ENCODE measurements at places on chromosomes 4 and X.

- no peak for DNase-seq
Measured at GRCh38 chr4:11368701-11369115, 60.0 kb downstream of the HS3ST1 start.

DNA sequence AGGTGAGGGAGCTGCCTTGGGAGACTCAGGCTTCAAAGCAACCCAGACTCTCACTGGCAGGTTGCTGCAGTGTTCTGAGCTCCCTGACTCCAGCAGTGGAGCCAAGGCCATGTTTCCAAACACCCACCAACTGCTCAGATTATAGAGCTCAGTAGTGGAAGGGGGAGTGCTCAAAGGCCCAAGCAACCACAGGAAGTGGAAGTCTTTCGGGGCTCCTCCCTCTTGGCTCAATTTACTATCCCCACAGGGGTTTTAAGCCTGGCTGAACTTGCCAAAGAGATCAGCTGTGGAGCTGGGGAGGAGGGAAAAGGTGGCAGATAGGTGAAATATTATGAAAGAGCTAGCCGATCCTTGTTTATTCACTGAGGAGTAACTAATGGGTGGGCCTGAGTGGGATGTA, 82.5 kb downstream of the HPRT1 start:
- DNase-seq, result peak; percentile 75

- DNase-seq, result no peak
Measured at GRCh38 chrX:94204524-94204923, 530.5 kb downstream of the FAM133A start.

GRCh38 chr4:186724864-186725468, 1.3 kb upstream of the FAT1 start:
- DNase-seq, result peak; percentile 40

DNA sequence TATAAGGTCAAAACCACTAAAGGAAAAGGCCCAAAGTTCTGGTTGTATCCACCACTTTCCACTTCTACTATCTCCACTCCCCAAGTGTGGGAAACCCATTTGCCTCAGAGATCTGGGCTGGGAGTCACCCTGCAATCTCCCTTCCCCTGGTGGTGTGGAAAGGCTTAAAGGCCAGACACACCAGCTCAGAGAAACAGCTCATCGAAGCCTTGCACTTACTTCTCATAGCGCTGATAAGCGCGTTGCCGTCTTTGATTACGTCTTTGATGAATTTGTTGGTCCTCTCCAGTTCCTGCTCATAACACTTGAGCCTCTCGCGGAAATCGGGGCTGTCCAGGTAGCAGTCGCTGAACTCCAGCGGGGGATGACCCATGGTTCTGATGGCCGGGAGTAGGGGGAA, 647 bp downstream of the OPHN1 start:
- DNase-seq, result no peak

- no peak for DNase-seq
Measured at GRCh38 chr4:104896660-104897645, 249.7 kb upstream of the TET2 start.

DNA sequence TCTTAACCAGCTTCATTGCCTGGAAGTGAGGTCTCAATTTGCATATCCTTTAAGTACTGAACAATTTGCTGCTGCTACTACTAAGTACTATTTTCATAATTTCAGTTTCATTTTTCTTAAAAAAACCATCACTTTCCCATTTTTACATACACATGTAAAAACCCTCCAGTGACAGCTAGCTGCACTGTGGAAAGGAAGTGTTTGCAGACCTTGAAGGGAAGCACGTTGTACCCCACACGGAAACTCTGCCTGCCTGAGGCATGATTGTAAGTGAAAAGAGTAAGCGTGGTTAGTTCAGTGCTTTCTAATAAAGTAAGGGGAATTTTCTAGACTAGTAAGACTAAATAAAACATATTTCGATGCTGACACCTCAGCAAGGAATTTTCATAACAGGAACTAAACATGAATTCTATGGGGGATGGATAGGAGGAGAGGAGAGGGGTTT, 103.6 kb downstream of the RAPGEF2 start:
- no peak for DNase-seq

DNA sequence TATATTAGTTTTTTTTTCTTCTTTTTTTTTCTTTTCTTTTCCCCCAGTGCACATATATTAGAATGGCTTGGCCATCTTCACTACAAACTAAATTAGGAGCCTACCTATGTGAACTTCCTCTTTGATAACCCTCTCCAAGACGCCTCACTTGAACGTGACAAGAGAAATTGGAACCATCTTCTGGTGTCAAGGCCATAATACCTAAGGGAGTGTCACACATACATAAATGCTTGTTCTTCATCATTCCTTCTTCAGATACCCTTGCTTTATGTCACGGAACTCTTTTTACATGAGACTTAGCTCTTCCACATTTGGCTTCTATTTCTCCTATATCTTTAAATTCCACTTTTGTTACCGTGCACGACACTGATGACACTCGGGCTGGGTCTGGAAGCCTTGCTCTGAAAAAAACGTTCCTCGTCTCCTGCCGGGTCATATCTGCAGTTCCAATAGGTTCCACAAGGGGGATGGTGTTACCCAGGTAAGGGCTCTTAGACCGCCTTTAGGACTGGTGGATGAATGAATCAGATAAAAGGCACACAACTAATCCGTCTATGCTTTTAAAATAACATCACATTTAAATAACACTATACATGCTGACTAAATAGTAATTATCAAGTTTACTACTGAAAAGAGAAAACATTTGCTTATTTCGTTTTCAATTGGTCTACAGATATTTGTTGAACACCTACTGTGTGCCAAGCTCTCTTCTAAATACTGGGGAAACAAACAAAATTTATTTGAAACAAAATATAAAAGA, 19.9 kb downstream of the DGAT2L6 start:
- DNase-seq, result peak; percentile 65

GRCh38 chrX:9942086-9942485, 25.1 kb upstream of the CLDN34 start:
- DNase-seq, result no peak
